Fibroblast of skin of scalp (primary cell): ENCODE measurements at places on chromosomes 2 and 18.
A peak's percentile ranks its signal among the peaks of the same experiment; 100 is the strongest.

- no peak for DNase-seq
Measured at GRCh38 chr2:23302591-23302990, 82.4 kb upstream of the KLHL29 start.

DNA sequence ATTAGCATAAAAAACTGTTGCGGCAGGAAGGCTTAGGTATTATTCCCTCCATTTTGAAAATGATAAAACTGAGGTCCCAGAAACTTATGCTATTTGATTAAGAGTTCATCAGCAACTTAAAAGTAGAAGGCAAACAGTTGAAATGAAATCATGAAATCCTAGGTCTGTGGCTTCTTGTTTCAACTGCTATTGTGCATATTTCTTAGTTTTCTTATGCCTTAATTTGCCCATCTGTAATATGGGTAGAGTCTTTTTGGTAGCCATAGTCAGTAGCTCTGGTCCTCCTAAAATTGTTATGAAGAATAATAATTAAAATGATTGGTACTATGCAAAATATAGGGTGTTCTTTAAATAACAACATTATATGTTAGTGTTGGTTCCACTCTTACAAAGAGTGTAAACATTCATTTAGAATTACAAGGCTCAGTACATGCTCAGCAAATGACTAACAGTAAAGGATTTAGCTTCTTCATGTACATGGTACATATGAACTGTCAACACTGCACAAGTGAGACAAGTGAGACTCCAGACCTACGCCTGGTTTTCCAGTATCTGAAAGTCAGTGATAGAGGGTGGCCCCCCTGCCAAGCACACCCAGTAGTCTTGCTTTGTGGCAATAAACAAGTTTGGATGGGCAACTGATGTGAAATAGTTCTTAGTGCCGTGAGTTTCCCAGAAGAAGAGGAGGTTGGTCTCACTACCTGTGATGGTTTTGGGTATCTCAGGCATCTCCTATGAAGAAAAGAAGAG is 9.6 kb downstream of the IL1A start:
- DNase-seq, result no peak

DNA sequence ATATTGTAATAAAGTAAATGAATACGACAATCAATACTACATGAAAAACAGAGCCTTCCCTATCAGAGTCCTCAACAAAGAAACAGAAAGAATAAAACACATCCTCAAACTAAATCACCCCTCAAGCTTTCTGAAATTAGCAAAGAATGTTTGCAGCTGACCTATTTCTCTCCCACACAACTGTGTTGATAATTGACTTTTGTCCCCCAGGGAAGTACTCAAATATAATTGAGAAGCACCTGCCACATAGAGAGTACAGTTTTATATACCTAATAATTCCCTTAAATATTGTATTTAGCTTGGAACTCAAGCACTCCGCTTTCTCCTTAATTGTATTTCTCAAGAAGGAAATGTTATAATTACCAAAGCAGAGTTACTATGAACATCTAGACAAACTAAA is 12.6 kb downstream of the CACNB4 start:
- no peak for DNase-seq

- no peak for DNase-seq
Measured at GRCh38 chr2:201978986-201979385, 54.7 kb upstream of the FZD7 start.

GRCh38 chr2:8488001-8488738 is 193.7 kb upstream of the ID2 start:
- peak; percentile 11 for DNase-seq

DNA sequence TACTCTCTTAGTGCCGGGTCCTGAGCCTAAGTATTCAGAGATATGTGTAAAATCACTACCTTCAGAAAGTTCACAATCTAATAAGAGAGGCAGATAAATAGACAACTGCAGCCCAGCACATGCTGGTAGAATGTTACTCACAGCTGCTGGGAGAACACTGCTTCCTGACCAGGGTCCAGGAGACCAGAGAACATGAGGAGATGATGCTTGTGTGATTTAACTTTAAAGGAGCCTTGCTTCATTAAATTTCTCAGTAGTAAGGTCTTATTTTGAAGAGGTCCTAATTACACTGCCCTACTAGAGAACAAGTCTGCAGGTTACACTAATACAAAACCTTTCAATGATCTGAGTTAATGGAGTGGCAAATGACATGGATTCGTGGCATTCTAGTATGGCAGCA is 209.9 kb upstream of the TRIB2 start:
- DNase-seq, result no peak

- DNase-seq, result no peak
Measured at GRCh38 chr2:224876522-224876921, 160.4 kb upstream of the CCDC195 start.

- DNase-seq, result peak; percentile 8
Measured at GRCh38 chr2:109614715-109615636, 812 bp downstream of the SOWAHC start.

- DNase-seq, result peak; percentile 86
Measured at GRCh38 chr18:5868218-5868854, 27.0 kb downstream of the TMEM200C start.

- no peak for DNase-seq
Measured at GRCh38 chr18:55287149-55287806, 300.7 kb downstream of the TCF4 start.

- no peak for DNase-seq
Measured at GRCh38 chr2:190891889-190892288, 11.3 kb downstream of the GLS start.

- DNase-seq, result peak; percentile 48
Measured at GRCh38 chr2:97747716-97748115, 34.3 kb downstream of the ZAP70 start.

DNA sequence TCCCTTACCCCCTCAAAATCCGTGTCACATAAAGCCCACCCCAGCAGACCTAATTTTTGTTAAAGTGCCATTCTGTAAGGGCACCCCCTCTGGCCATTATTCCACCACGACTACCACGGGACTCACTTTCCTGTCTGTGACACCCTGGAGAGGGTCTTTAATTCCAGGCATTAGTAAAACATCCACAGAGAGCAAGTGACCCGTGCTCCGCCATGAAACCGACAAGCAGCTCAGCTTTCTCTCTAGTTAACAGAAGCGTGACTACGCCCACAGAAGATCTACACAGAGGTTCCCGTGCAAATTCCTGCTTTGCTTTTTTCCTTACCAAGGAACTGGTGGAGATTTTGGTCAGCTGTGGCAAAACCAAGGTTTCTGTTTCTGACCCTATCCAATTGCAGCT is 4.4 kb downstream of the SIGLEC15 start:
- no peak for DNase-seq

GRCh38 chr2:168432565-168433186 is 23.4 kb upstream of the CERS6 start:
- no peak for DNase-seq

DNA sequence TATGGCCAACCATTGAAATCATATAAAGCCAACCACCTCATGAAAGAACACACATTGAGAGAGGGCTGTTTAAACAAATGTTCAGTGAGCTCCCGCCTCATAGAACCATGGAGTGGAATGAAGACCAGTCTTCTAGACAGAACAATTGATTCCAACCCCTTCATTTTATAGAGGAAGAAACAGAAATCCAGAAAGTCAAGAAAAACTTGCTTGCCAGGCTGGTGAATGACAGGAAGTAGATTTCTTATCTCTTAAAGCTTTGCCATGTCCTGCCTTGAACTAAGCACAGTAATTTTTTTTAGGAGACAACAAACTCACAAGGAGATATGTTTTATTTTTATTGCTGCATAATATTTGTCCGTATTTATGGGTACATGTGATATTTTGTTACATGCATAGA is 16.5 kb upstream of the NRP2 start:
- DNase-seq, result no peak

DNA sequence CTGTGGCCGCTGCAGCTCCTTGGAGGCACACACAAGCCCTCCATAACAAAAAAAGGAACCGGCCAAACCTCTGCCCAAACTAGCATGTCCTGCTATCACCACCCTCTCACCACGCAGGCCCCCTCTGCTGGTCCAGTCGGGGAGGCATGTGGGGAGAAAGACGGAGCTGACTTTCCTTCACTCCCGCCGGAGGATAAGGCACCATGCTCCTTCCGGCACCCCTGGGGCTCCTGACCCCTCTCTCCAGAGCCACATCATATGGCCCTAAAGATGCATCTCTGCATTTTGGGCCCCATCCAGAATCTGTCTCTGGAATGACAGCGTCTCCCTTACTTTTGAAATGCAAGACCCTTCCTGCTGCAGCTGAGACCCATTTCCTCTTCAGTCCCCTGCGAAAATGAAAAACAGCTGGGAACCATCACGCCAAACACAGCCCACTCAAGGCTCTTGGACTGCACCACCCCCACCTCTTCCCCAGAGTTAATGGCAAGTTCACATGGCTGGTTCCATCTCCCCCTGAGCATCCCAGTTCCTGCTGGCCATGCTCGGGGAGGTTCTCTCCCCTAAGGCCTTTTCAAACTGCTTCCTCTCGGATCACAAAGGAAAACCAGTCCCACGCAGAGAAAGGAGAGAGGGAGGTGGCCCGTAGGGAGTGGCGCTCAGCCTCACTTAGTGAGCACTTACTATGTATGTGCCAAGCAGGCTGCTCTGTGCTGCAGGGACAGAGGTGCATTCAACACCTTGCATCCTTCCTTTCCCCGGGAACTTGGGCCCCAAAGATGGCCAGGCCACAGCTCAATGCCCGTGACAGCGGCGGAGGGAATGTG is 35.2 kb upstream of the MLPH start:
- DNase-seq, result peak; percentile 72

- DNase-seq, result peak; percentile 10
Measured at GRCh38 chr2:25286025-25286400, 55.7 kb downstream of the DNMT3A start.

DNA sequence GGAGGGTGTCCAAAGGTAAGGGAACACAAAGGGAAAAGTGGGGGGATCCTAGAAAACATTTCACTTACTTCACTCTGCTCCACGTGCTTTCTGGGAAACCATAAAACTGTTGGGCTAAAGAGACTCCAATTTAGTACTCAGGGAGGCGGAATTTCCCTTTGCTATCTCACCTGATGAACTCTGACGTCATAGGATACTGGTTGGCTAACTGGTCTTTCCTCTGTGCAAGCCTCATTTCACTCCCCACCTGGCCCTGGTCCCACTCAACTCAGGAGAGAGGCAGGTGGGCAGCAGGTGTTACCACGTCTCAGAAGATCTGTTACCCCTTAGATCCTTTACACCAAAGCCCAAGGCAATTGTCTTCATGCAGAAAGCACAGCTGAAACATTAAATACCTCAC is 51.8 kb upstream of the PMAIP1 start:
- DNase-seq, result no peak

DNA sequence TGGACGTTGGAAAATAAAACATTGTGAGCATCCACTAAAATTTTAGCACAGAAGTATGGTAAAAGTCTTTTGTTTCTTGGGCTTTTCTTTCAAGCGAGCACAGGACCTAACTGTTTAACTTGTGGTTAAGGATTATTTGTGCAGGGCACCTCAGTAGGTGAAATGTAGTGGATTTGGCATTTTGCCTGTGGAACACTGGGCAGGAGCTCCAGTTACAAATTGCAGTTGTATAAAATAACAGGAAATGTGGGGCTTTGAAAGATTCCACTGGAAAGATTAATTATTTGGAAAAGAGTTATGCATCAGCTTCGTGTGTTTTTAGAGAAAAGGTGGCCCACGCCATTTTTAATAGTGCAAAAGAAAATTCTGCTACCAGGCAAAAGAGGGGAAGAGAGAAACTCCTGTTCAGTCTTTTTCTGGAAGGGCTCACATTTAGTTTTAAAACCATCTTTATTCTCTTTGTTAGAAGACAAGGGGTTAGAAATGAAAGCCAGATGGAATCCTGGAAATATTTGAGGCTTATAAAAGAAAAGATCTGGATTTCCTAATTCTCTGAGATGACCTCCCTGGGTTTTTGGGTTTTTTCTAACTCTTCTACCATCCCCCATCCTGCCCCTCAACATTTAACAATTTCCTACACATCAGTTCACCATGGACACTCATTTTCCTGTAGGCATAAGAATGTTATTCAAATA is 144.3 kb upstream of the SERTAD2 start:
- DNase-seq, result peak; percentile 36

GRCh38 chr2:100192825-100193224 is 50.4 kb upstream of the AFF3 start:
- no peak for DNase-seq

- no peak for DNase-seq
Measured at GRCh38 chr2:96847586-96847985, 3.8 kb upstream of the ANKRD23 start.

- no peak for DNase-seq
Measured at GRCh38 chr2:233691443-233692433, 952 bp upstream of the UGT1A6 start.

GRCh38 chr2:56148825-56149224 is 35.0 kb upstream of the CCDC85A start:
- no peak for DNase-seq

- no peak for DNase-seq
Measured at GRCh38 chr2:65353927-65354326, 78.5 kb downstream of the SPRED2 start.

DNA sequence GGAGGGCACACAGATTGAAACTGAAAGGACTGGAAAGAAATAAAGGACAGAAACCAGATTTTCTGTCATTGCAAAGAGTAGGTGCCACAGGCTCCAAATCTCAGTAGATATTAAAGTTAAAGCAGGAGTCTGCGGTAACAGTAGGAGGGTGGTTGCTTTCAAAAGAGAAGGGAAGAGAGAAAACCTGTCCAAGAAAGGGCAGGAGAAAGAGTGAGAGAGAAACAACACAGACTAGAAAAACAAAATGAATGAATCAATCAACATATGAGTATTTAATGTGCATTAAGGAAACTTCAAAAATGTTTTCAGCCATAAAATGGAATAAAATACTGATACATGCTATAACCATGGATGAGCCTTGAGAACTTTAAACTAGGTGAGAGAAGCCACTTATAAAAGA is 143.1 kb upstream of the CTAGE1 start:
- DNase-seq, result no peak

DNA sequence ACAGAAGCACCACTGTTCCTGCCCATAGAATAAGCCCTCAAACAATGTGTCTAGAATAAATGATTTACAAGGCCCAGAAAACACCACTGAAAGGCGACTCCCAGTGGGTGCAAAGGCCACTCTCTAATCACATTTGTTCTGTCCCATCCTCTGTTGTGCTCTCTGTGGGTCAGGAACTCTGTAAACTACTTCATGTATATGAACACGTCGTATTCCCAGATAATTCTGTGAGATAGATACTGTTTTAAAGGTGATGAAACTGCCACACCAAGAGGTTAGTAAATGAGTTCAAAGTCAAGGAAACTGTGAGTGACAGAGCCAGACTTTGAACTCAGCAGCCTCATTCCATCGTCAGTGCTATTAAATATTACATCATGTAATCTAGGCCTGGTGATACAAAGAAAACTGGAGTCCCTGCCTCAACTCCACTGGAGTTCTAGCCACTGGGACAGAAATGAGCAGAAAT is 269.7 kb upstream of the DCC start:
- DNase-seq, result no peak

DNA sequence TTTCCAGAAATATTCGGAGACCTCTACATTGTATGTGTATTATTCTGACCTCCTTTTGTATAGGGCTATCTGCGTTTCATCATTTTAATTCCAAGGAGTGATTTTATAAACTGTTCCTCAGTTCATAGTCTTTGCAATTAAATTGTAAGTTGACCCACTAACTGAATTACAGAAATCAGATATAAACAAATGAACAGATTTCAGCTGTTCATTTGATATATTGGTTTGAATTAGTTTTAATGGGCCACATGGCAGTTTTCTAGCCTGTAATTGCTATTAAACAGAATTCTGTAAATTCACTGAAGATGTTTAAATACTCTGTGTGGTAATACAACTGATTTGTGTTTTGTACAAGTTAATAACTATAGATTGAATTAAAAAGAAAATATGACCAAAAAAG is 346.4 kb upstream of the VWC2L start:
- no peak for DNase-seq
